Right kidney (tissue), 9 donors: ENCODE measurements at places on chromosomes 4 and X.

DNA sequence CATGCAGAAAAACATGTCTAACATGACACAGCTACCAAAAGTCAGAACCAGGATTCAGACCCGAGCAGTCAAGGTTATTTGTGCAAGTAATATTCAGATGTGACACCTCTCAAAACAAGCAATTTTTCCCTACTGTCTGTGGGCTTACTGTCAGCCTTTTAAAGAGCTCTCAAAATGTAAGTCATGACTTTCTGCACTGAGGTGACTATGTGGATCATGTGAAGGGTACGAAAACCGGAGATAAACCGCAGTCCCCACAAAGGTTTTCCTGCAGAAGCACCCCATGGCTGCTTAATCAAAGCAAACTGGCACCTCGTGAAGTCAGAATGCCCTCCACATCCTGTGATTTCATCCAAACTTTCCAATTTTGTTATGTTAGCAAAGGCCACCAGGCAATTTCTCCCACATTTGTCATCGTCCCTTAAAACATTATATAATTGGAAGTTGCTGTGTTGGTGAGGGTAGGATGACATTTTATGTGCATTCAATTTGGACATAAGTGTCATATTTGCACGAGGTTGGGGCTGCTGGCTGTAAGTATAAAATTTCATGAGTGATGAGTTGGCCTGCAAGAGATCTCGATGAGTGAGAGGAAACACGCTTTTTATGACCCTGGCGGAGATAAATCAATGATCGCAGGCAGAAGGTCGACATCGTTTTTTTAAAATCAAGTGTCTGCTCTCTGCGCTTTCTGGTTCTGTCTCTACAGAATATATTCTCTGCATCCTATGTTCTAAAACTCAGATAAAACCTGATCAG, 161.2 kb downstream of the STK32B start:
- DNase-seq = no peak

DNA sequence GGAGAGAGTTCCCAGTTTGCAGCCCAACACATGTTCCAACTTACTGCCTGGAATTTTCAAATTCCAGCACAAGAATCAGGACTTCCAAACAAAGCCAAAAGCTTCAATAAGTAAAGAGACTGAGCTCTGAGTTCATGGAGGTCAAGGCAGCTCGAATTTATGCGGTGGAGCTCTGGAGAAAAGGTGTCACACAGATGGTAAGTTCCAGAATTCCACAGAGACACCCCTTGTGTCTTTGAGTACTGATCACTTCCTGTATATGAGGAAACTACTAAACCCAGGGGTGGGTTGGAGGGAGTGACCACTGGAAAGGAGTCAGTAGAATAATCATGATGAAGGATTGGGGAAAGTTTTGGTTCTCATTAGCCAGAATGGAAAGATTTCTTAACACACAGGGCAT, 118.5 kb upstream of the GUCY1A1 start:
- no peak for DNase-seq

DNA sequence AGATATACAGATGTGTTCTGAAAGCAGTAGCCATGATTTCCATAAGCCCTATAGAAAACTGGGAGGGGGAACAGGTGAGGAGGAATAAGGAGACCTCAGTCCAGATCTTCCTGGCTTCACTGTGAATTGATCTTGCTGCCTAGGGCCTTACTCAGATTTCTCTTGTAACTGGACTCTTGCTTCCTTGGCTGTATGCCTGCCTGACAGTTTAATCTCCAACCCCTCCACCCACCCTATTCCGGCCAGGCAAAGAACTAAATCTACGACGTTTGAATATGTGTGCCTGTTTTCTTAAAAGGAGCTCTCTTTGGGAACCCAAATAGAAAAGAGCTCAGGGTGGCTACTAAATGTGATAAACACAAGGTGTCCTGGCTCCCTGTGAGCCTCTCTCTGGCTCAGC, 173.0 kb downstream of the GPC3 start:
- DNase-seq = no peak

DNA sequence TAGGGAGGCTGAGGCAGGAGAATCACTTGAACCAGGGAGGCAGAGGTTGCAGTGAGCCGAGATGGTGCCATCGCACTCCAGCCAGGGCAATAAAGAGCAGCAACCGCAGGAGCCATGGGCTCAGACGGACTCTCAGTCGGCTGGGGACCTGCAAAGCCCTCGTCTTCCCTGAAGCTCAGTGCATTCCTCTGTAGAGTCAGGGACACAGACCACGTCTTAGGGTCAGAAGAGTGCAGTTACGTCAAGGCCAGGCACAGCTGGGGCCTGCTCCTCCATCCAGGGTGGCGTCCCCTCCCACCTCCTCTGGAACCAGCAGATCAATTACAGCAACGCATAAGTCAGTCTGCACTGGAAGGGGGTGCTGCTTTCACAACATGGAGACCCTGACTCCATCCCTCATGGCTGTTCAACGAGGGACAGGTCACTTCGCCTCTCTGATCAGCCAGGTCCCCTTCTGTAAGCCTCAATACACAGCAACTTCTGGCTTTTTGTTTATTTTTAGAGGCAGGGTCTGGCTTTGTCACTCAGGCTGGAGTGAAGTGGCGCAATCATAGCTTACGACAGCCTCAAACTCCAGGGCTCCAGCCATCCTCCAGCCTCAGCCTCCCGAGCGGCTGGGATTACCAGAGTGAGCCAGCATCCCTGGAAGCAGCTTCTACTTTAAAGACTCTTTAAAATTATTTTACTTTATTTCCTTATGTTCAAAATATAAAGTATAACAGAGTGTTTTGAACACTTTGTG, 76.4 kb downstream of the ZFYVE28 start:
- no peak for DNase-seq

DNA sequence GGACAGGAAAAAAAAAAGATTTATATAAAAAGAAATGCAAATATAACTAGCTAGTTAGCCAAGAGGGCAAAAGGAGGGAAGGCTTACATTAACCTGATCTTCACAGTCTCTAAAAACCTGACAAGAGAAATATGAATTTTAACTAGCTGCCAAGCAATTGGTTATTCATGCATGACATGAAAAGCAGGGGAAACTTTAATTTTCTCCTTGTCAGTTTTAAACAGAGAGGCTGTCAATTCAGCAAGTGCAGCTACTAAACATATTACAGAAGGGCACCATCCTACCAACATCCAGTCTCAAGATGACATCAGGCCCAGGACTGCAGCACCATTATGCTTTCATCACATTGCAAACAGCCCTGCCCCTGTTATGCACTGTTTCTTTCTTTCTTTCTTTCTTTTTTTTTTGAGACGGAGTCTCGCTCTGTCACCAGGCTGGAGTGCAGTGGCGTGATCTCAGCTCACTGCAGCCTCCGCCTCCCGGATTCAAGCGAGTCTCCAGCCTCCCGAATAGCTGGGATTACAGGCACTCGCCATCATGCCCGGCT, 38.9 kb upstream of the CBR4 start:
- no peak for DNase-seq

DNA sequence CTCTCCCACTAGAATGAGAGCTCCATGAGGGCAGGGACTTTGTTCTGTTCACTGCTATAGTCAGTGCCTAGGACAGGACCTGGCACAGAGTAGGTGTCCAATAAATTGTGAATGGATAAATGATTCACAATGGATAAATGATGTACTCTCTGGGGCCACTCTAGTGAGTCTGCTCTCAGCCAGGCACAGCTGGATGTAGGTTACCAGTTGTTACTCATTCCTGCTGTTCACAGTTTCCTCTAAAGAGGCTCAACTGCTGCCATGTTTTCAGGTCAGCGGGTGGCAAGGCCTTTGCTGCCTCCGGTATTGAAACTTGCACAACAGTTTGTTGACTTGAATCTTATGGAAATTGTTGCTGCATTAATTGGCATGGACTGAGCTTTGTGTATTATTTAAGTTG, 99.1 kb downstream of the NHSL2 start:
- no peak for DNase-seq

- peak; percentile 84 for DNase-seq
Measured at GRCh38 chrX:70454441-70455365, 10.1 kb downstream of the DLG3 start.

DNA sequence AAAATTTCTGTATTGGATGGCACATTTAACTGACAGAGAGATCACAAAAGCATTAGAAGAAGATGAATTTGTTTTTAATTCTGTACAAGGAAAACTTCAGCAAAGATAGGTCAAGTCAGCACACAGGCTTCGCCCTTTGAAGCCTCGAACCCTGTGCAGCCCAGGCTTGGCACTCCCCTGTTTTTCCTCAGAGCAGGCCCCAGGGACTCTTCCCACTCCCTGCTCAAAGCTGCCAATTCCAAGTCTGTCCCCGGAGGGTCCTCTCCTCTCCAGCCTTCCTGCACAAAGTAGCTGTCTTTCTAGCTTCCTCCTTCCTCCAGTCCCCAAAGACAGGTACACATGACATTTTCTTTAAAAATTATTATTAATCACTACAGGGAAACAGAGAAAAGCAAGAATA, 466.3 kb downstream of the PPARGC1A start:
- no peak for DNase-seq

DNA sequence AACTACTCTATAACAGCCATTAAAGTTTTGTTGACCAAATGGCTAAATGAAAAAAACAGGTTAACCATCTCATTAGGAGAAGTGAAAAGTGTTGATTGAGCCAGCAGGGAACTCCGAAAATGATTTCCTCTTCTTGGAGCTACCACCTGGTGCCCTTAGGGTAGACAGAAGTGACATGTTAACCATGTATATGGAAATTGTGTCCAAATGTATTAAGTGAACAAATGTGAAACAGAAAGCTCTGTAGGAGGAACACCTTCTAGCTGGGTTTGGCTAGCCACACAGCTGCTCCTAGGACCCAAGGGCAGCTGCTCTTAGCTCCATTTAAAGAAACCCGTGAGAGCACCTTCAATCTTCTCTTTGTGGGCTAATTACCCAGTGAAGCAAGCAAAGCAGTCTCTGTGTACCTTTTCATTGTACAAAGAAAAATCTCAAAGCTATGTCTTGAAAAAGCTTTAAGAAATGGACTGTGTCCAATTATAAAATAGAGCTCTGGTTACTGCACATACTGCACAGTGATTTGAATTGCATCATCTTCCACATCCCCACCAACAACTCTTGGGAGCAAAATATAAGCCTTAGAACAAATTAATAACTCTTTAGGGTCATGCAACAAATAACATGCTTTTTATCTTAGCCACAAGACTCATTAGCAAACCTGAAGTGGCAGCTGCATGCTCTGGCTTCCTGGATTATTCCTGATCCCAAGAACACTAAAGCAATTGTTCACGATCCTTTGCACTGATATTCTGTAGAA, 59.2 kb upstream of the PARM1 start:
- peak; percentile 11 for DNase-seq

- DNase-seq = no peak
Measured at GRCh38 chr4:150342945-150343344, 239.0 kb upstream of the MAB21L2 start.

DNA sequence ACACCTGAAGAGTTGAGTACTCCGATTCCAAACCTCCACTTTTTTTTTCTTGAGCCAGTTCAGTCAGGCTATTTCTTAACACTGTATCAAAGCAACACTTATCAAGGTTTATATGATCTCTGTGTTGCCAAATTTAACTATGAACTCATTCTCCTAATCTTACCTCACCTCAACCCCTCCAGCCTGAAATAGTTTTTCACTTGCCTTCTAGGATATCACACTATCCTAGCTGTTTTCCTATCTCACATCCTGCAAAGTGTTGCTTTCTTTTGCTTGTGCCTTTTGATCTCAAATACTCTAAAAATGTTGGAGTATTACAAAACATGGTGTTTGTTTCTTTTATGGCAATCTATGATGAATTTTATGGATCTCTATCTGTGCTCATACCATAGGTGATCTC, 415.0 kb downstream of the CFAP47 start:
- DNase-seq = no peak

- DNase-seq = no peak
Measured at GRCh38 chrX:40272141-40272540, 174.4 kb upstream of the BCOR start.

- DNase-seq = no peak
Measured at GRCh38 chr4:11748164-11748872, 319.6 kb upstream of the HS3ST1 start.
